ENCODE measurements at places on chromosomes 6 and 20. TPM values are rescaled to one million over a fixed set of nuclear protein-coding genes. Genes with fewer than 3 reads are reported as not detected.

The FLOT1 gene
- total RNA-seq = 177 TPM

GRCh38 chr20:31496761-31497295, 17.4 kb upstream of the HM13 start:
- DNase-seq = peak; percentile 35

DNA sequence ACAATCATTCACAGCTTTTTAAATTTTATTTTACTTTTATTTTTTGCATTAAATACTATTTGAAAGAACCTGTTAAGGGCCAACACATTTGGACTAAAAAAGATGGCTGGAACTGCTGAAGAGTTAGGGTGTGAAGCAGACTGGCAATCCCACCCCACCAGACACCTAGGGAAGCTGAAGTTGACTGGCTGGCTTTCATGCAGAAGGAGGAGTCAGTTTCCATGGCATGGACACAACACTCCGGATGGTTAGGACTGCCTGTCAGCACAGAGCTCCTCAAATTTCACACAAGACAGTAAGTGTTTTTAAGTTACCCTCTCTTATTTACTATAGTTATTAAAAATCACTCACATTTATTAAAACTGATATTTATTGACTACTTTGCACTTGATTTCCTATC, at the start of gene ANKRD66:
Gene ANKRD66 (plus strand): TSS at position 238 of the 400 bp plus-strand sequence. CDS start 5,016 bp downstream, outside the sequence.
- DNase-seq = no peak

- DNase-seq = peak; percentile 74
Measured at GRCh38 chr6:116010790-116011401, 49.8 kb downstream of the FRK start.

The LY6G5B gene
- 8.1 TPM for total RNA-seq

Data from mucosa of gallbladder (tissue), 1 donor.